ENCODE measurements at places on chromosomes 2 and 18.
A peak's percentile ranks its signal among the peaks of the same experiment; 100 is the strongest.

DNA sequence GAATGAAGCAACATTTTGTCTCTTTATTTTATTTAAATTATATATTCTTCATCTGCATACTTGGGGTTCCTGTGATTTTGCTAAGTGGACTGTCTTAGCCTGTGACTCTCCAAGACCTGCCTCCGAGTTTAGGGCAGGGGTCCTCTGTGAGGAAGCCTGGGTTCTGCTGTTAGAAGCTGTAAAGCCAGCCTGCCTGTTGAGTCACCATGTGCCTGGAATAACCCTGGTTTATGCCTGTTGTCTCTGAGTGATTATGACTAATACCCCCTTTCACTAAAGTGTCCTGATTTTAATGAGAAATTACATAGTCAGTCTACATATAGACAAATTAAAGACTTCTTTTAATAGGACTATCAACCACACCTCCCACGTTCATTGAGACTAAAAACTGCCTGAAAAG is 369.1 kb downstream of the ZNF521 start:
- DNase-seq: no peak

DNA sequence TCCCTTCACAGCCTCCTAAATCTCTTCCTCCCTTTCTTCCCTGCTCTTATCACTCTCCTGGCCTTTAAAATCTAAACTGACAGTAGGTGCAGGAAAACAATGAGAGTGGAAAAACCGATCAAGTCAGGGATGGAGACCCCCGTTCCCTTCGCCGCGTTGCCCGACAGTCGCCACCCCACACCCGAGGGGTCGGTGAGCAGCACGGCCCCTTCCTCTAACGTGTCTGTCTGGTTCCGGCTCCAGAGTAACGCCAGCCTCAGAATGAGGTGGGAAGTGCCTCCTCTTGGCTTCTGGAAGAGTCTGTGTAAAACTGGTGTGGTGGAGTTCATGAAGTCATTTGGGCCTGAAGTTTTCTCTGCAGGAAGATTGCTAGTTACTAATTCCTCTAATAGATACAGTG is 138.6 kb downstream of the NFATC1 start:
- DNase-seq: no peak

DNA sequence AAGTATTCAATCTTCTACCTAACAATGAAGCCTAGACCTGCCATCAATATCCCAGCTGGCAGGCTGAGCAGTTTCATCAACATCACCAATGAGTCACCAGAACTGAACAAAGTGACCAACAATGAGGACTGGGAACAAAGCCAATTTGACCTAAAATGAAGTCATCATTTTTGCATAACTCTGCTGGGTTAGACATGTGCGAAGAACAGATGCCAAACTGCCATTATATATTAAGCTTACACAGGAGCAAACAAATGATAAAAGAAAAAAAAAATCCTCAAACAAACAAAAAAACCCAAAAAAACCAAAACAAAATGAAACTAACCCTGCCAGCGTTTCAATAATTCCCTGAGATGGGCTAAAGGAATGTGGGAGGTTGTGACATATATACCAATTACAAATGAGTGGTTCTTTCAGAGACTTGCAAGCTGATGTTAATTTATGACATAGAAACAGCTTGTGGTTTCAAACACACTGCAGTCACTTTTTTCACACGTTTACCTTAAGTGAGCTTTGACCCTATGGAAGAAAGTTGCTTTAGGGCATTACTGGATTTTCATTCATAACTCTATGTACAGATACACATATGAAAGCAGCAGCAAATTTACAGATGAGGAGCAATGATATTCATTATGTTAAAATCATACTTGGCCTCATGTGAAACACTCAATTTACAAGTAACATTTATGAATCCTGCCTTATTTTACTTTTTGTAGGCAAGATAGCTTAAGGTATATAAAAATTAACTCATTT is 56.9 kb upstream of the CCDC141 start:
- DNase-seq: no peak

GRCh38 chr2:10289352-10289751 is 13.4 kb upstream of the HPCAL1 start:
- DNase-seq: no peak

GRCh38 chr2:72933646-72934151 is 16.4 kb downstream of the EMX1 start:
- DNase-seq: no peak

DNA sequence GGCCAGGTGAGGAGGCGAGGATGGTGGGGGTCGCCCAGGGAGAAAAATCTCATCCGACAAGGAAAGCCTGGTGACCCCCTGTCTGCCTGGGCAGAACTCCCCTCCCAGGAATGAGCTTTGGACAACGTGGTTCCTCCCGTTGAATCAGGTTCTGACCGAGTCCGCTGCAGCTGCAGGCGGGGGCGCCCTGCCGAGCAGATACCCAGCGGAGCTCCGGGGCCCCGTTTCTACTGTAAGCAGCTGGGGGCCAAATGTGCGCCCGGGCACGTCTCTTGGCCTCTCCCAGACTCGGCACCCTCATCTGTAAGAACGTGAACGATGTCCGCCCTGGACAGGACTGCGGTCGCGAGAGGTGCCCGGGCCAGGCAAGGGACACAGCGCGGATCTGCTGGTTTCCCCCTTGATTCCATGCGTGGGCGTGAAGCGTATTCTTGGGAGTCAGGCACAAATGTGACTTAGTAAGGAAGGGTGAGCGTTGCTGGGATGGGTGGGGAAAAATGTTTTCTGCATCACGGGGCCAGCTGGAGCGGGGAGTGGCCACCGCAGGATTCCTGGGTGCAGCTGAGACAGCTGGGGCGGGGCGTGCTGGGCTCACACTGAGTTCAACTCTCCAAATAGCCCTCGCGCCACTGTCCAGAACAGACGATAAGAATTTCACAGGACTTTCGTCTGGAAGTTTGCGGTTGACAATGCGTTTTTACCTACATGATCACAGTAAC is 20.2 kb upstream of the TUBB6 start:
- DNase-seq: no peak

DNA sequence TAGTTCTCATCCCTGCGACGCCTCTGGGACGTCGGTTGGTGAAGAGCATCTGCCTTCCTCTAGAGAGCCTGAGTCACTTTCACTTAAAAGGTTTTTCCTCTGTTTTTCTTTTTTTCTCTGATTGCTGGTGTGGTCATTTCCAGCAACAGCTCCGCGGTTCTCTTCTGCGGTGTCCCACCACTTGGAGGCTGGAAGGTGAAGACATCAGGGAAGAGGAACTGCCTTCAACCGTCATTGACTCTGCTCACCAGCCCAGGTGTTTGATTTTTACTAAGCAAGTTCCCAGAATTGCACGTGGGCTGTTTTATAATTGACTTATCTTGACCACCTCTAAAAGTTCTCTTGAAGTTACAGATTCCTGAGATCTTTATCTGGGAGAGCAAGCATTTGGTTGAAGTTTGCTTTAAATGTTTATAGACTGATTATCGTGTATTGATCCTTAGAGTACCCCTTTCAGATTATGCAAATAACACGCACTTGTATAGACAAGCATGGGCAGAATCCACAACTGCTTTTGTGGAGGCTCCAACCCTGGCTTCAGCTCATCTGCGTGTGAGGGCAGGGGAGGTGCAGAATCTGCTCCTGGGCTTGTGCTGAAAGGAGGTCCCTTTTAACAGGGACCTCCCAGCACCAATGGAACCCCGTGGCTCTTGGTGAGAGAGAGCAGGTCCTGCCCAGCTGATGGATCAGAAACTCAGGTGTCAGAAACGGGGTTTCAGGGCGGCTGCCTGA is 3.5 kb downstream of the CTDP1 start:
- DNase-seq: peak; percentile 70

- DNase-seq: no peak
These were observed 22.2 kb downstream of the NFE2L2 start for GRCh38 chr2:177242121-177242987.

DNA sequence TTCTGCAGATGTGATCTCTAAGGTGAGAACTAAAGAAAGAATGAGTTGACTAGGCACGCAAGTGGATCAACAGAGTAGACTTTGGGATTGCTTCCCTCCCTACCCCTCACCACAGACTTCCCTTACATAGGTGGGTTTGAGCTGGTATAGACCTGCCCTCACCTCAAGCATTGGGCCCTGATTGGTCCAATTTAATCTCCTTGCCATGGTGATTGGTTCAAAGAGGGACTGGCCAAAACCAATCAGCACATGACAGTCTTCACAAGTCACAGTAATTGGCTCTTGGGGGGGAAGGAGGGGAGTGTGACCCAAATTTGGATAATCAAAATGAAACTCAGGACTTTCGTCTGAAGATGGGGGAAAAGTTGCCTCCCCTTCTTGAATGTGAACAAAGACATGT is 36.6 kb upstream of the LNPK start:
- no peak for DNase-seq

DNA sequence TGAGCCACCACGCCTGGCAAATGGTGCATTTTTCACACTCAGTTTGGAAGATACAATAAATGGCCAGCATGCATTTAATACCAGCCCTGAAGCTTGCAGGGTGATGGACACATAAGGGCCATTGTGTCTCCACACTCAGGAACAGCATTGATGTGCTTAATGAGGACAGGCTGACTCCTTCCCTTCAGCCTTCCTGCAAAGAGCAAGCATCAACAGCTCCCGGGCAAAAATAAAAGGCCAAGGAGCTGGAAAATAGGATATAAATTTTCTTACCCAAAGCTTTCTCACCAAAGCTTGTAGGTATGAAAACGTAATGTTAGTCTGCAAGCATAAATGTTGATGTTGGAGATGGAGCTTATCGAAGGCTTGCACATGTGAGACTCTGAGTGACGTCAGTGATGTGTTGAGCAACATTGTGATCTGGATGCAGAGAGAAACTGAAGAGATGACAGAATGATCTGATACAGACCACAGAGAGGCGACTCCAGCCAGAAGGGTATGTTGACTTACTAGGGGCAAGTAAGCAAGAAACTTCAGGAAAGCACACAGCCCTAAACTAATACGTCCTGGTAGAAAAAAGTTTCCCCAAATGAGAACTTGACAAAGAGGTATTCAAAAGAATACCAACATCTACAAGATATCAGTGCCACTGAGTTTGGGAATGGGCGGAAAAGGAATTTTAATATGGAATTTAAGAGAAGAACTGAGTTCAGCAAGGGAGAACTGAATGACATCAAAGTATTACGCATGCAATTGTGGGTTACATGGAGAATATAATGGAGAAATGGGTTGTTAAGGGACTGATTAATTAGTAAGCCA is 256.5 kb downstream of the TGIF1 start:
- no peak for DNase-seq

DNA sequence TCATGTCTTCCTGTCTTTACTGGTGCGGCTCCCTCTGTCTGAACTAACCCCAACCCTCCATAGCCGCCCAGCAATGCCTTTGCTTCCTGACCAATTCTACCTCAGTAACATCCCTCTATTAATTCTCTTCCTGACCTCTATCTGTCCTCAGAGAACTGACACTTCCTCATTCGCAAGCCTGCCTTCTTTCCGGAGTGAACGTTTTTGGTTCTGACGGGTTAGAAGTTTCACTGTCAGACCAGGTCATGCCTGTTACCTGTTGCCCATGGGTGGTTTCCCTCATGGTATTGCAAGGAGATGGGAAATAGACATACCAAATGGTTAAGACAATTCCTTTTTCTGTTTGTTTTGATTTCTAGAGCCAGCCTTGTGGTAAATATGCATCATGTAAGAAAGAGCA is 453.4 kb upstream of the SLC14A2 start:
- DNase-seq: no peak

GRCh38 chr2:66582104-66582986 is 147.4 kb downstream of the MEIS1 start:
- DNase-seq: no peak

- no peak for DNase-seq
These were observed 2.9 kb upstream of the SLC19A3 start for GRCh38 chr2:227720680-227721079.

DNA sequence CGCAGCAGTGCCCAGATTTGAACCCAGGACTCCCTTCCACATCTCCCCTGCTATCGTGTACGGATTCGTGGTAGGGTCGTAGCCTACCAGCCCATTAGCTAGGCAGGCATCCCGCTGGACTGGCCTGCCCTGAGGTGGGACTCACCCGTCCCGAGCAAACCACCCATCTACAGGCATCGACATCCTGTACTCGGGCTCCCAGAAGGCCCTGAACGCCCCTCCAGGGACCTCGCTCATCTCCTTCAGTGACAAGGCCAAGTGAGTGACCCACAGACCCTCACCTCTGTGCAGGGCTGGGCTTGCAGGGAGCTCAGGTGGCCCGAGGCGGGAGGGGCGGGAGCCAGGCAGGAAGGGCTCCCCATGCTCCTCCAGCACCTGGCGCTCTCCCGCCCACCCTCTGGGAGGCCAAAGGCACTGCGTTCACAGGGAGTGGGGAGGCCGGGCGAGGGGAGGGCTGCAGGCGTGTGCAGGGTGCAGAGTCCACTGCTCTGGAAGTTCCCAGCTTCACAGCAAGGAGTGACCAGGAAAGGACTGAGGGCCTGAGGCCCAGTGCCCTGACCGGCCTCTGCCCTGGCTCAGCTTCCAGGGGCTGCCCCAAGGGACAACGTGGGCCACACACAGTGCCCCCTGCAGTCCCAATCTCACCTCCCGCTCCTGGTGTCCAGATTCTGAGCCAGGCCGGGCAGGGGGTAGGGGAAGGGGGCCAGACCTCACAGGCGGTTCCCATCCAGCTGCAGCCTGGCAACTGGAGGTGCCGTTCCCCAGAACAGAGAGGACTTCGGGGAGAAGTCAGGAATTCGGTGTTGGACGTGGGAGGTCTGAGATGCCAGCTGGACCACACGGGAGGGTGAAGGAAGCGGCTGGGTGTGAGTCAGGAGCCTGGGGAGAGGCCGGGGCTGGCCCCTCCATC is 5.4 kb downstream of the AGXT start:
- DNase-seq: no peak

GRCh38 chr2:232860593-232861241 is 9.3 kb upstream of the SNORC start:
- no peak for DNase-seq

DNA sequence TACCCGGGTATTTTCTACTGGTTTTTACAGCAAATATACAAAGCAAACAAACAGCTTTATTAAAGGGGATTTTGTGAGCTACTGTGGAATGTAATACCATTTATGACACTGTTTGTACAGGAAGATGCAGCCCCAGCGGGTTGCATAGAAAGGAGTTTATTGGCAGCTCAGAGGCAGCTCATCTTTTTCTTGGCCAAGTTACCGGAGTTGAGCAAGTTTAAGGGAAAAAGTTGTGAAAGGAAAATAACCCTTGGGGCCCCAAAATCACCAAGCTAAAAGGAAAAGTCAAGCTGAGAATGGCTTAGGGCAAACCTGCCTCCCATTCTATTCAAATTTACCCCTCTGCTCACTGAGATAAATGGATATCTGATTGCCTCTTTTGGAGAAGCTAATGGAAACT is 60.8 kb downstream of the MOB4 start:
- no peak for DNase-seq

DNA sequence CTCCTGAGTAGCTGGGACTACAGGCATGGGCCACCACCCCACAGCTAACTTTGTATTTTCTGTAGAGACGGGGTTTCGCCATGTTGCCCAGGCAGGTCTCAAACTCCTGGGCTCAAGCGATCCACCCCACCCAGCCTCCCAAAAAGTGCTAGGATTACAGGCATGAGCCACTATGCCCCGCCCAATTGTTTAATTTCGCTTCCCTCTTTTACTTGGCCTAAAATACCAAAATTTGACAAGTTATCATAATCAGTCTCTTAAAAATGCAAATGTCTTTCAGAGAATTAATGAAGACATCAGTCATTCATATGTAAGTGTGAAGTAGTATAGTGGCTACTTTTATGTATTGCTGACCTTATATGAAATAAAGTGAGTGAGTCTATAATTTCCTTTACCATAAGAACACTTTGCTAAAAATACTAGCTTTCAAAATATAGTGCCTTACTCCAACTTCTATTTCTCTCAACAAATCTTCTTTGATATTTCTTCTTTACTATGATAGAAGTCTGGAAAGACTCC is 9.8 kb downstream of the FBXO11 start:
- no peak for DNase-seq

- no peak for DNase-seq
These were observed 911.6 kb downstream of the EPHA4 start for GRCh38 chr2:220660277-220661145.

Measured in CD4-positive, alpha-beta T cell treated with Interferon alpha-2 for 1 hour (primary cell).